Activated T-helper 1 cell treated with Interleukin-2 at 50 U/mL for 16 hours (primary cell): ENCODE measurements at places on chromosomes 16 and 17.

DNA sequence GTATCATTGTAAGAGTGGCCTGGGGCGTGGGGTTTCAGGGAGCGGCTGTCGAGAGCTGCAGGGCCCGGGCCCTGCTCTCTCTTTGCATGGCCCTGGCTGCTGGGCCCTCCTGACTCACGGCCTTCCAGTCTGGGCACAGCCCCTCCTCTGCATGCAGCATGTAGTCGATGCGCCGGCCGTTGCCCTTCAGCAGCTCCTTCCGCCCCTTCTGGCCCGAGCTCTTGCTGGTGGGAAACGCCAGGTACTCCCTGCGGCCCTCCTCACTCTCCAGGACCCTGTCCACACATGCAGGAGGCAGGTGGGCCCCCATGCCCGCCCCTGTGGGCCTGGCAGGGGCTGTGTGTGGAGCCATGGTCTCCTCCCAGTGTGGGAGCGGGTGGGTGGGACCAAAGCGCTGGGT is 50.7 kb downstream of the PRMT7 start:
- DNase-seq, result no peak

- no peak for DNase-seq
Observed at GRCh38 chr17:4105232-4105631, 37.6 kb downstream of the ZZEF1 start.

- no peak for DNase-seq
Observed at GRCh38 chr16:30523768-30524574, 2.4 kb downstream of the ZNF768 start.

DNA sequence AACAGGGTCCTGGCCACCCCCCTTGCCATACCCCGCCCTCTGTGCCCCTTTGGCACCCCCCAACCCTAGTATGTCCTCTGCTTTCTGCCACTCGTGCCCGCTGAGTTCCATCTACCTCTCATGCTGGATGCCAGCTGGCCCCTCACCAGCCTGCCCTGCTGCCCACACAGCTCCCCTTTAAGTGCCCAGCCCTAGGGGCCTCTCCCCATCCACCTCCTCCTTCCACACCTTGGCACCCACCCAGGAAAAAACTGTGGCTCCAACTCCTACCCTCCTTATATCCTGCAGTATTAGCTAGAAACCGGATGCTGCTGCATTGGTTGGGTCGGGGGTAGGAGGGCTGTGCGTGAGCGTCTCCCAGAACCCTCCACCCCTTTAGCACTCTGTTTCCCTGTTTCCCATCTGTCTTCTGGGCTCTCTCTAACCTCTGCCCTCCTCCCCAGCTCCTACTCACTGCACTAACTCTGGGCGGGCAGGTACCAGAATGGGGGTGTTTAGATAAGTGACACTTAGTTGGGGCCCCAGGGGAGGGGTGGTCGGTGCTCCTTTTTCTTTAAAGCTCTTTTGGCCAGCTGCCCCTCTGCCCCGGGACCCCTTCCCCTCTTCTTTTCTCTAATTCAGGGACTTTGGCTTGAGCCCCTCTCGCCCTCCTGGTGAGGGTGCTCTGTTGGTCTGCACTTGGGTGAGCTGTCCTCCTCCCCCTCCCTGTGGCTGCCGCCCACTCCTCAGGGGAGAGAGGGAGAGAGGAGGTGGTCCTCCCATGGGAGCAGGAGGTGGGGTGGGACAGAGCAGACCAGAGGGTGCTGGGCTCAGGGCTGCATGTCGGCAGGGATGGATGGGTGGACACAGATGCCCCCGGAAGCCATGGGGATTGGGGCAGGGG is 9.9 kb downstream of the NR1D1 start:
- DNase-seq, result no peak

DNA sequence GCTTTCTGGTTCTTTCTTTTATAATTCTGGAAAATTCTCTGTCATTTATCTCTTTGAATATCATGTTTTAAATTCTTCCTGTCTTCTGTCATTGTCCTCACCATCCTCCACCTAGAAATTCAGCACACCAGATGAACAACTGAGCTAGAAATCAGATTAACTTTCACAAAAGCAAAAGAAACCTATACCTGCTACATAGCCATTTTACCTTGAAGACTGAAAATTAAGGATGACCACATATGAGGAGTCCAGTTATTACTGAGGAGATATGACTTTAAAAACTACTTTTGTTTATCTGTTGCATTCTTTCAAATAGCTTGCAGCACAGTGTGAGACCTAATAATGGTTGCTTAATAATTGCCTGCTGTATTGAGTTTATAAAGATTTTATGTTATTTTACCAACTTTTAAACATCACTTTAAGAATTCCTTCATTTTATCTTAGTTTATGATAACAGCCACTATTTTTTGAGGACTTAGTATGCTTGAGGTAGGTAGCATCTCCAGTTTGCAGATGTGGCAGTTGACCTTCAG is 104.3 kb downstream of the BCAS3 start:
- DNase-seq, result no peak

DNA sequence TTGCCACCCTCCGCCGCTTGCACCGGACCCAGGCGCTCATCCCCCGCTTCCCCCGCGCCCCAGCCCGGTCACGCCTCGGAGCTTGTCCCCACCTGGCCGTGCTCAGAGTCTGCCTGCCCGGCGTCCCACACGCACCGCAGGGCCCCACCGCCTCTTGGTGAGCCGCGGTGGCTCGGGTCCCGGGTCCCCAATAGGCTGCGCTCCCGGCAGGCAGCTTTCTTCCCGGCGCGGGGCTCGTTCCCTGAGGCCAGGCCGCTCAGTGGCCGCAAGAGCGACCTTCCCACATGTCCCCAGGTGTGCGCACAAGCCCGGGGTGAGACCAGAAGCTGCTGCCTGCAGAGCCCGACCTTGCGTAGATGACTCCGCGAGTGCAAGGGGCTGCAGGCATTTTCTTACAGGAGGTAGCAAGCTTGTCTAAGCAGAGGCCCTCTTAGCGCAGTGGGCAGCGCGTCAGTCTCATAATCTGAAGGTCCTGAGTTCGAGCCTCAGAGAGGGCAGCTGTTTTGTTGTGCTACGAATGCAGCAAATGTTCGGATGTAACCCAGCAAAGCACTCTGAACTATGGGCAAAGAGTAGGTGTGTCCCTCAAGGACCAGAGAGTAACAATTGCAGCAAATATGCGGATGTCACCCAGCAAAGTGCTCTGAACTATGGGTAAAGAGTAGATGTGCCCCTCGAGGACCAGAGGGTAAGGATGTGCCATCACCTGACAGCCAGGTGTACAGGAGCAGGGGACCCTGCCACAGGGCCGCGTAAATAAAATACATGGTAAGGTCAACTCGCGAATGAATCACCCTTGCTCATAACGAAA is 15.6 kb downstream of the TLE7 start:
- no peak for DNase-seq
